ENCODE measurements at places on chromosomes 7 and 10.

GRCh38 chr10:12609435-12609834 lies 260.1 kb downstream of the CAMK1D start:
- DNase-seq, result no peak

DNA sequence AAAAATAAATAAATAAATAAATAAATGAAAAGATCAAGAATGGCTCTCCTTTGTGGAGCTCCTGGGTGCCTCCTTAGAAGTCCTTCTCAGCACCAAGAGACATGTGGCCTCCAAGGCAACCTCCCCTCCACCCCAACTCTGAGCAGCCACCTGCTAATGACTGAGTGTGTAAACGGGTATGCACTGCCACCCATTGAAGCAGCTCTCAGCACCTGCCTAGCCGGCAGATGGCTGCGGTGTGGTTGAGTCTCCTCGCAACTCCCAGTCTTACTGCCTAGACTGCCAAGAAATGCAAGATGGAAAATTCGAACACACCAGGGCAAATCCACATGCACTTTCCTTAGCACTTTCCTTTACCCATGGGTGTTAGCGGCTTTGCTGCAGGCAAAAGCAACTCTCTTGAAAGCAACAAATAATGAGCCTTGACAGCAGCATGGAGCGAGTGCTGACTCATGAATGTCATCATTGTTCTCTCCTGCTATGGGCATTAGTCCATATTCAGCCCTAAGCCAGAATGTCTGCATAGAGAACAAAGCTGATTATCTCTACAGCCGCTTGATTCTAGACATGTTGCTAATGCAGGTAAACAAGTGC lies 913.9 kb upstream of the AUTS2 start:
- peak; percentile 59 for DNase-seq

- DNase-seq, result no peak
Measured at GRCh38 chr10:74419958-74420375, 268.9 kb downstream of the ADK start.

- DNase-seq, result no peak
Measured at GRCh38 chr10:58965855-58966254, 210.6 kb upstream of the PHYHIPL start.

DNA sequence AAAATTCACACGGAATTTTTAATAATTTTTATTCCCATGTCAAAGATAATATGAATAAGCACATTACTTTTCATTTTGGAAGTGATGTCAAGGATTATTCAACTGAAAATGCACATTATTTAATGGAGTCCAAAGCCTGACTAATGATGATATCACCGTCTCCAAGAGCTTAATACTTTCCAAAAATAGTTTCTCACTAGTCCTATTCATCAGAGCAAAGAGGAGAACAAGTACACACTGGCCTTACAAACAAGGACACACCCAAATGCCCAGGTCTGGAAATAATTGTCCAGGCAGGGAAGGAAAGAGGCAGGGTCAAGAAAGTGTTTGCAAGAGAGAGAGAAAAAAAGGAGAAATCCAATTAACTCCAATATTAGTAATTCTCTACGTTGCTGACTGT lies 216.8 kb upstream of the CCDC6 start:
- DNase-seq, result peak; percentile 17

GRCh38 chr7:124188576-124188975 lies 155.7 kb upstream of the TMEM229A start:
- DNase-seq, result peak; percentile 35

DNA sequence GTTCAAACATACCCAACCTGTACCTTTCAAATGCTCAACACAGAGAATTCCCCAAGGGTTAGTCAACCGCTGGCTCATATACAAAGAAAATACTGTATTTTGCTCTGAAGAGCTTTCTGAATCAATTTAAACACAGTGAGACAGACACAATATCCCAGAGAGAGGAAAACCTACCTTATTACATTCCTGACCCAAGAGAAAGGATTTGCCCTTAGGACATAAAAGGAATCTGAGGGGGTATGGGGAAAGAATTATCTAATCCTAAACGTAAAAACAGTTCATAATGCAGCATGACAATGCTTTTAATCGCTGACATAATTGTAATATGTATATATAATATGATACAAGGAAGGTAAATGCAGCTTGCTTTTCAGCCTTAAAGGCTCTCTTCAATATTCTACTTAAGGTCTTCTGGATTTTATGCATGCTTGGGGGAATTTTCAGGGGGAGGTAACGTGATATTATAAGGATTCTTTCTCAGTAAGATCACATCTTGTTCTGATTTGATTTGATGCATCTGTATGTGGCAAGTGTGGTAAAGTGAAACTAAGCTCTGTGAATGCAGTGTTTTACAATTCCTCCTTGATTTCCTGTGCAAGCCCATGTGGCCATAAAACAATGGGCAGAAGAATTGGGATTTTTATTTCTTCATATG lies 240.5 kb downstream of the GLI3 start:
- no peak for DNase-seq

DNA sequence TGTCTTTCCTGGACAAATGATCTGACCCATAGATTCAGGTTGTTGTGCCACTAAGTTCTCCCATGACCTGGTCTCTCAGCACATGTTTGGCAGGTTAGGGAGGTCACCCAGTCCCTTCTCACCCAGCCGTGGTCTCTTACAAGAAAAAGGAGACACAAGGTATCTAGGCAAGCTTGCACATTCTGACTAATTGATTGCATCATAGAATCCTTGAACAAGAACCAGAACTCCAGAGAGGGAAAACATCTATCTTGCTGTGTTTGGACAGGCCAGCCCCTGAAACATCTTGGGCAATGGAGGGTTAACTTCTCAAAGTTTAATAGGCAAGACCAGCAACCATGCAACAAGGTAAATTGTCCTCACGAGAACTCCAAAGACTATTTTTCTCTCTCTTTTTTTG lies 8.5 kb upstream of the HK1 start:
- no peak for DNase-seq

DNA sequence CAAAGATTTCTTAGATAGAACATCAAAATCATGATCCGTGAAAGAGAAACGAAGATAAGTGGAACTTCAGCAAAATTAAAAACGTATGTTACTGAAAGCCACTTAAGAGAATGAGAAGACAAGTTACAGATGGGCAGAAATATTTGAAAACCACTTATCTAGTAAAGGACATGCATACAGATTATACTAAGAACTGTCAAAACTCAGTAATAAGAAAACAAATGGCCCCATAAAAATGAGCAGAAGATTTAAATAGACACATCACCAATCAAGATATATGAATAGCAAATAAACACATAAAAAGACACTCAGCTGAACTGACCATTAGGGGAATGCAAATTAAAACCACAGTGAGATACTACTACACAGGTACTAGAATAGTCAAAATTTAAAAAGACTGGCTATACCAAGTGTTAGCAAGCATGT lies 343.7 kb downstream of the PTEN start:
- DNase-seq, result no peak

DNA sequence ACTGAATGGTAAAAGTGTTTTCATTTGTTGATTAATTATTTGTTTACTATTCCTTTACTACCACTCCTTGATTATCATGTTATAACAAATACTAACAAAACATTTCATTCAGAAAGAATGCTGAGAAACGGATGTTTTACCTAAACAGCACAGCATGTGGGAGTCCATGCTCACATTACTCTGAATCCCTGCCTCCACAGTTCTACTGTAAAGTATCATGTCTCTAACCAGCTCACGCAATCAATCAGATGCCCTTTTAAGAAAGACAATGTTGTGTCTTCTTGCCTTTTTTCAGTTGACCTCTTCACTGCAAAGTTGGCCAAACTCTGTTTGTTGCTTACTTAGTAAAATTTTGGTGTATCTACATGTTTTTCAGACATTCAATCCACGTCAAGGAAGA lies 232.5 kb upstream of the MDFIC start:
- no peak for DNase-seq

DNA sequence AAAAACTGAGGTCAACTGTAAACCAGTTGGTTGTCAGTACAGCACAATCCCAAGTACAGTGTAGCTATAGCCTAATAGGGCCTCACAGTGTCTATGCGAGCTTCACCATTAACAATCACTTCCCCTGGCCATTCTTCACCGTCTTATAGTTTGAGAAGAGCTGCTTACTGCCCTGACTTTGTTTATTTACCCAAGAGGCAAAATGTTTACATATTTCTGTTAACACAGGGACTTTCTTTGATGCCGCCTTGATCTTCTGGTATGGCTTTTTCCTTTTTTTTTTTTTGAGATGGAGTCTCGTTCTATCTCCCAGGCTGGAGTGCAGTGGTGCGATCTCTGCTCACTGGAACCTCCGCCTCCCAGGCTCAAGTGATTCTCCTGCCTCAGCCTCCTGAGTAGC lies 3.3 kb downstream of the MYOF start:
- DNase-seq, result no peak

DNA sequence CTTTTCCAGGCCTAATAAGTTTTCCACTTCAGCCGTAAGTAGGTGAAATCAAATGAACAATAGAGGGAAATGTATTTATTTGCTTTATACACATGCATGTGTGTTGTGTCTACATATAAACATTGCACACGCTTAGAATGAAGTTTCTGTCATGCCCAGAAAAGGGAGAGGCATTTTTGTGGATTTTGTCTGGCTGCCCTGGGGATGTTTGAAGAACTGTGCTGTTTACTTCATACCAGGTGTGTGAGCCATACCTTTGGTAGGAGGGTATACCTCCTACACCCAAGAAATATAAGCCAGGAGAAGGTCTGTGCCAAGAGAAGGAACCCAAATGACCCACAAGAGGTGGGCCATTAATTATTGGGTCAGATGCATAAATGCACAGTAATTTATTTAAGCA lies 12.8 kb downstream of the GATAD1 start:
- DNase-seq, result no peak

- no peak for DNase-seq
Measured at GRCh38 chr7:137664846-137665245, 181.9 kb downstream of the DGKI start.

DNA sequence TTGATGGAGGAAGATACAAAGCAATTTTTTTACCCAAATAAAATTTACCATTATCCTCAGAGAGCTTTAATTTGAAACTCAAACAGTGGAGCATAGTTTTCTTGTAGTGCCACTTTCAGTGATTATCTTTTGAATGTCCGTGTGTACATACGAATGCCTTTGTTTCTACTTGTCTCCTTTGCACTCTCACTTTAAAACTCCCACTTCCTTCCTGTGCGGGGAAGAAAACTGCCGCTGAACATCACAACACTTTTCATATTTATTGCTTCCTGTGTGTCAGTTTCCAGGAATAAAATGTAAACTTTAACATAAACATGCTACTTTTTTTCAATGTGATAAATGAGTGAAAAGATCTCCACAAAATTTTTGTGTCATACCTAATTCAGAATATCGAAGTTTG lies 102.4 kb downstream of the SEMA3A start:
- peak; percentile 40 for DNase-seq

- peak; percentile 73 for DNase-seq
Measured at GRCh38 chr7:71733107-71733870, 601.3 kb downstream of the GALNT17 start.

- DNase-seq, result no peak
Measured at GRCh38 chr7:1187127-1187526, 27.1 kb upstream of the ZFAND2A start.

- no peak for DNase-seq
Measured at GRCh38 chr10:5490698-5491464, 8.5 kb downstream of the CALML5 start.

All from cardiac muscle cell (in vitro differentiated cells and primary cell).